ENCODE measurements at places on chromosomes 3 and 15. TPM values are rescaled to one million over a fixed set of nuclear protein-coding genes. Genes with fewer than 3 reads are reported as not detected.

GRCh38 chr3:71554649-71555048 is 28.9 kb downstream of the FOXP1 start:
- H3K36me3 ChIP-seq, result no peaks in the 10 kb centered on the region
- DNase-seq, result no peak
- peaks cover 1% of the 10 kb centered on the region for H3K4me1 ChIP-seq
- no peak overlapping the region for H3K4me3 ChIP-seq
- no peaks in the 10 kb centered on the region for H3K27me3 ChIP-seq

DNA sequence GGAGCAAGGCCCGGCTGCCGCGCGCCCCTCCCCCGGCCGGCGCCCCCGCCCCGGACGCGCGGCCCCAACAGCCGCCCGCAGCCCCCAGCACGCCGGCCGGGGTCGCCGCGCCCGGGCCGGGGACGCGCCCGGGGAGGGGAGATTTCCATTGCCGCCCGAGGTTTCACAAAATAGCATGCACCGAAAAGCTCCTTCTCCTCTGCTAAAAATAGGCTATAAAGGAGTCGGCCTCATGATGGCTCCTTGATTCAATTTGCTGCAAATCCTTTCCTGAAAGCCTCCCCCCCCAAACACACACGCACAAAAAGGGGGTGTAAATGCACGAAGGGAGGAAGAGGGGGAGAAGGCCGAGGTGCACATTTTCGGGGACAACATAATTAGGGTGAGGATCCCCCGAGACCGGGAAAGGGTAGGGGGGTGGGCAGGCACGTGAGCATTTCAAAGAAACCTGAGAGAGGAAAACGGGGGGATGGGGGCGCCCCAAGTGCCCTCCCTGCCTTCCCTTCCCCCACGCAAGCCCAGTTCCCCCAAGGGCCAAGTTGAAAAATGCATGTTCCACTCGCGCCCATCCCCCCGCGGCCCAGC is 734 bp downstream of the TBL1XR1 start:
- peak overlapping the region; percentile 95 for H3K27ac ChIP-seq
- DNase-seq, result no peak
- no peaks in the 10 kb centered on the region for H3K27me3 ChIP-seq
- no peaks in the 10 kb centered on the region for H3K4me1 ChIP-seq

GRCh38 chr15:30953731-30954378 is 37.6 kb downstream of the MTMR10 start:
- H3K4me3 ChIP-seq, result no peak overlapping the region
- H3K4me1 ChIP-seq, result peaks cover 4% of the 10 kb centered on the region
- H3K36me3 ChIP-seq, result no peaks in the 10 kb centered on the region

Gene RAB6B
- 5.5 TPM for total RNA-seq

DNA sequence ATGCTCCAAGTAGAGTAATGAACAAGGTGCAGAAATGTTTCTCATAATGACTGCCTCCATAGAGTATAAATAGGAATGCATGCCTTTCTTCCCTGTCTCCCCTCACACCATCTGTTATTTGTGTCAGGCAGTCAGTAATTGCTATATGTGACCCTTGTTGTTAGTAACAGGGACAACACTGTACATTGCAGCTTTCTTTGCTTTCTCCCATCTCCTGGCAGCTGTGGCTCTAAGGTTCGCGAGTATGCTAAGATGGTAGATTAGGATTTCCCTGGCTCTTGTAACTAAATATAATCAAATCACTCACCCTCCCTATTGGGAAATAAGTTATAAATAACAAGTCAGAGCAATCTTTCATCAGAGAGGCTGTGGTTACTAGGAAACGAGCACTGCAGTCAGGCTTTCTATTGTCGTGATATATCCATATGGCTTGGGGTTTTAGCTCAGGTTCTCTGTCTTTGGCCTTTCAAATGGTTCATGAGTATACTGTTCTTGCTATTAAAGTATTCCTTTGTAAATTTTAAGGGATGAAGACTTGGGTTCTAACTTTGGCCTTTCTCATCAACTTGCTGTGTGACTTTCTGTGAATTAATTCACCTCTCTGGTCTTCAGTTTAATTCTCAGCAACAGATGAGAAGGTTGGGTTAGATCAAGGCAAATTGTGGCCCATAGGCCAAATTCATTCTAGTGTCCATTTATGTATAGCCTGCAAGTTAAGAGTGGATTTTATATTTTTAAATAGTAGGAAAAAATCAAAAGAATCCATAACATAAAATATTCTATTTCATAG is 8.1 kb upstream of the MINDY4B start:
- no peak overlapping the region for H3K27ac ChIP-seq
- no peaks in the 10 kb centered on the region for H3K36me3 ChIP-seq
- DNase-seq, result no peak
- H3K4me3 ChIP-seq, result no peak overlapping the region

DNA sequence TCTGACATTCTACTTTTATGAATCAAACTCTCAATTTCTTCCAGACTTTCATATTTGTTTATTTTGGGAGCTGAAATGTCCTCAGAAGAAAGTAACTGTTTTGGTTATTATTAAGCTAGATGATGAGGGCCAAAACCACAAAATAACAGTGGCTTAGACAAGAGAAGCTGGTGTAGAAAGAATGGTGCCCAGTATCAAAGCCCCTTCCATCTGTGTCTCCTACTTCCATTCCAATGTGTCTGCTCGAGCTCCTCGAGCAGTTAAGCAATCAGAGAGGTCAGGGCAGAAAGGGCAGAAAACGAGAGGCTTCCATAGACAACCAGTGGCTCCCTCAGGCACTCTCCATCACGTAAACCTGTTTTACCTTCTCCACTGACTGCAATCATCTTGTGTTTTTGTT is 59.7 kb upstream of the MAGI1 start:
- no peaks in the 10 kb centered on the region for H3K36me3 ChIP-seq
- H3K27me3 ChIP-seq, result no peaks in the 10 kb centered on the region
- H3K4me1 ChIP-seq, result no peaks in the 10 kb centered on the region
- H3K4me3 ChIP-seq, result no peak overlapping the region
- no peak overlapping the region for H3K27ac ChIP-seq

DNA sequence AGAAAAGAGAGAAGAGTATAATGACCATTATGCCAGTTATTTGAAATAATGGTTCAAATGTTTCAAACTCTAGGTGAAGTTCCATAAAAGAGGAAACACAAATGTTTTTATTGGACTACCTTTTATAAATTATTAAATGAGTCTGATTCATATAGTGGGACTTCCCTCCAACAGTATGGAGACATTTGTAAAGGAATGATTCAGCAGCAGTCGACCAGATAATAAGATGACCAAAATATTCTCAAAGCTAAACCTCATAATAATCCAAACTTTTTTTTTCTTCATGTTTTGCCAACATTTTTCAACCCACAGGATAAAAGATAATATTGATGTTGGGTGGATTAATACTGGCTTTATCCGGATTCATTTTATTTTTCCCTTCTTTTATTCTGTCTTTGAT is 18.8 kb downstream of the TIPARP start:
- no peak overlapping the region for H3K4me3 ChIP-seq
- H3K27ac ChIP-seq, result no peak overlapping the region
- no peaks in the 10 kb centered on the region for H3K36me3 ChIP-seq
- no peak for DNase-seq
- H3K4me1 ChIP-seq, result peaks cover 6% of the 10 kb centered on the region

- no peaks in the 10 kb centered on the region for H3K27me3 ChIP-seq
- no peaks in the 10 kb centered on the region for H3K4me1 ChIP-seq
- no peak for DNase-seq
- H3K27ac ChIP-seq, result no peak overlapping the region
- no peaks in the 10 kb centered on the region for H3K36me3 ChIP-seq
- no peak overlapping the region for H3K4me3 ChIP-seq
Measured at GRCh38 chr15:89975482-89976245, 25.5 kb upstream of the ZNF710 start.

GRCh38 chr3:81910244-81910852 is 148.9 kb upstream of the GBE1 start:
- H3K27ac ChIP-seq, result no peak overlapping the region
- H3K4me1 ChIP-seq, result no peaks in the 10 kb centered on the region

DNA sequence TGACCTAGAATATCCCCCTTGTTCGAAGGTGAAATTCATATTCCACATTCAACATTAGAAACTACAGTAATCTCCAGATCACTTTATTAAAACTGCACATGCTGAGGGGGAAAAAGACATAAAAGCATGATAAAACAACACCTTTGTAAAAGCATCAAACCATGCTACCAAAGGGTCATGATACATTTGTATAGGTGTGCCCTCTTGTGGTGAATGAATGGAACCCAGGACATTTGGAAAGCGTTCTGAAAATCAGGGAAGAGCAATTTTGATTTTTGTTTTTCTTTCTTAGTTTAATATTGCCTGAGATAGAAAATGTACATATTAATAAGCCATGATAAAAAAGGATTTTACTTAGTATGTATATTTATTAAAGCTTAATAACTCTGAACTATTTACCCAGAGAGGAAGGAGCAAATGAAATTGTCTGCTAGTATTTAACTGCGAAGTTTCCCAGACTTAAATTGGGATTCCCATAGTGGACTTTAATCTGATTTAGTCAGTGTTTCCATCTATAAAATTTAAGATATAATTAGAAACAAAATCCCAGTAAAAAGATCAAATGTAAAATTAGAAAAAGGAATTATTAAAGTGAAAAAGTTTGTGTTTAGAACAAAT is 105.8 kb upstream of the ARL6 start:
- H3K4me3 ChIP-seq, result no peak overlapping the region
- H3K27ac ChIP-seq, result no peak overlapping the region
- H3K27me3 ChIP-seq, result no peaks in the 10 kb centered on the region

DNA sequence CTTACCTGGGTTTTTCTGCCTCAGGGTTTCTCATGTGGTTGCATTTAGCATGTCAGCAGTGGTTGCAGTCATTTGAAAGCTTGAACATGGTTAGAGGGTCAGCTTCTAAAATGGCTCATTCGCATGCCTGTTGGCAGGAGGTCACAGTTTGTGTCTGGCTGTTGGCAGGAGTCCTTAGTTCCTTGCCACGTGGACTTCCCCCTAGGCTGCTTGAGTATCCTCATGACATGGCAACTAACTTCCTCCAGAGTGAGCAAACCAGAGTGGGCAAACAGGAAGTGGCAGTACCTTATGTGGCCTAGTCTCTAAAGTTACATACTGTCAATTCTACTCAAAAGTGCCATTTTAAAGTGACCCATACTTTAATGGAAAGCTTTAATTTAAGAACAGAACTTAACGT is 3.4 kb upstream of the UNC13C start:
- no peak overlapping the region for H3K4me3 ChIP-seq
- H3K4me1 ChIP-seq, result no peaks in the 10 kb centered on the region
- no peak for DNase-seq
- no peaks in the 10 kb centered on the region for H3K27me3 ChIP-seq
- no peak overlapping the region for H3K27ac ChIP-seq
- no peaks in the 10 kb centered on the region for H3K36me3 ChIP-seq

DNA sequence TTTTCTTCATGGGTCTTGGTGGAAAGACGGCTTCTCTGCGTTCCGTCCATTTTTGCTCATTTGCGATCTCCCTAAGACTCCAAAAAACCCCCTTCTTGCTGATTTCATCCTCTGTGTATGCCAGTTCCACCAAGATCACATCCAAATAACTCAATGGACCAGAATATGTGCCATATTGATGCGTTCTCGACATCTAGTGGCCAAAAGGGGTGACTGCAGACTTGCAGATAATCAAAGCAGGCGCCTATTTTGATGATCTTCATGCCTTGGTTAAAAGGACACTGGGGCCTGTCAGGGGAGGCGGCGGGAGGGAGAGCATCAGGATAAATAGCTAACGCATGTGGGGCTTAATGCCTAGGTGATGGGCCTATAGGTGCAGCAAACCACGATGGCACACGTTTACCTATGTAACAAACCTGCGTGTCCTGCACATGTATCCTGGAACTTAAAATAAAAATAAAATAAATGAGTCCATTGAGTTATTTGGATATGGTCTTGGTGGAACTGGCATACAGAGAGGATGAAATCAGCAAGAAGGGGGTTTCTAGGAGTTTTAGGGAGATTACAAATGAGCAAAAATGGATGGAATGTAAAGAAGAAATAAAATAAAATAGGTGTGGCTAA is 104.2 kb upstream of the RAD18 start:
- H3K27me3 ChIP-seq, result no peaks in the 10 kb centered on the region
- H3K36me3 ChIP-seq, result no peaks in the 10 kb centered on the region
- H3K27ac ChIP-seq, result no peak overlapping the region

All from ovary (tissue), 10 donors.